Retina (tissue), 1 donor: ENCODE measurements at places on chromosomes 5 and 9.
A peak's percentile ranks its signal among the peaks of the same experiment; 100 is the strongest.

DNA sequence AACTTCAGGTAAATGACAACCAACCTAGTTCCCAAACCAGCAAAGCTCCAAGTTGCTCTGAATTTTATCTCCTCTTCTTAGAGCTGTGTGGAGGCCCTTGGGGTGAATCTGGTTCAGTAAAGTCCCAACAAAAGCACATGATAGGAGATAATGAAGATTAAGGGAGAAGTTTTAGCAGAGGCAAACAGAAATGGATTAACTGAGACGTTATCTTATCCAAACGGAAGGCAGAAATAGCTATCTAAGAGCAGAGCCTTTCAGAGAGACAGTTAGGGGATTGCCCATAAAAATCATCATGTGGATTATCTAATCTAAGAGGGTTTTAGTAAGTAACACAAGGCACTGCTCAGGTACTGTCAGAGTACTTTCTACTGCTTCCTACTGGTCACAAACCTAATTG lies 183.9 kb upstream of the ZNF618 start:
- no peak for DNase-seq

- no peak for DNase-seq
Observed at GRCh38 chr9:114962809-114963208, 32.4 kb upstream of the TNFSF8 start.

DNA sequence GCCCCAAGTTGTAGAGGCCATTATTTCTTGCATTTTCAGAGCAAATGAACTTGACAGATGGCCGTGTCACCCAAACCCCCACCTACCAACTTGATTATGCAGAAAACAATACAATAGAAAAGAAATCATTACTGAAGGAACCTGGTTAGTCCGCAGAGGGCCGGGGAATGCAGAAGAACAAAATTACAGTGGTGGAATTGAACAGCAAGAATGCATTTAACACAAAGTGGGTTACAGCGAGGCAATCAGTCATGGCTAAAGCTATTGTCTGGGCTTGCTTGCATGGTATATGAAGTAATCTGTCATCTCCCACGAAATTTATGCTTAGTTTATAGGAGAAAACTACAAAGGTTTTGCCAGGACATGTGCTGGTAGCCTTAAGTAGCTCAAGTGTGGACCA lies 238.3 kb upstream of the IRX1 start:
- DNase-seq = peak; percentile 53

DNA sequence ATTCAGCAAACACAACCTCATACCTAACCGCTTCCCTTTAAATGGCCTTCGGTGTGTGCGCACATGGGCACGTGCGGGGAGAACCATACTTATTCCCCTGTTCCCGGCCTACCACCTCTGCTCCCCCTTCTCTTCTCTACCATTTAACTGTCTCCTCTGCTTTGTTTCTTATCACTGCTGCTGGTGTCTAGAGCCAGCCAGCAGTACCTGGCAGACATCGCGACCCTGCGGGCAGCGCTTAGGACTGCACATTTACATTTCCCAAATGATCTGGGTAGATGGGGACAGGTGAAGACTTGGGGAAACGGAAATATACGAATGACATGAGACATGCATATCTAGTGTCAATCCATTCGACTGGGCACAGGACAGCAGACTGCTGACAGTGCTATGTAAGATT lies 56.6 kb downstream of the PSMB7 start:
- DNase-seq = no peak

DNA sequence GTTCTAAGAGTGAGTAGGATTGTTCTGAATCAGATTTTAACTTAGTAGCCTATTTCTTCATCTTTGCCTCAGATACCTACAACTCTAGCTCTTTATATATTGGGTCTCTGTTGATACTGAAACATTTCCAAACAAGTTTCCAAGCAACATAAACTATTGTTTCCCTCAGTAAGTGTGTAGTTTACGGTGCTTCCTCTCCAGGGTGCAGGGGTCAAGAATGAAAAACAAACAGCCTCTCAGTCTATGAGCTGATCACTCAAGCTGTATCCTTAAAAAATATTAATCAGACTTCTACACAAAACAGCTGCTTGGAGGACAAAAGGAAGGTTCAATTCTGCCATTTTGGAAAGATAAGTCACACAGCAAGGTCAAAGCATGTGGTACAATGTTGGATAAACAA lies 75.0 kb downstream of the ADAMTS12 start:
- no peak for DNase-seq

DNA sequence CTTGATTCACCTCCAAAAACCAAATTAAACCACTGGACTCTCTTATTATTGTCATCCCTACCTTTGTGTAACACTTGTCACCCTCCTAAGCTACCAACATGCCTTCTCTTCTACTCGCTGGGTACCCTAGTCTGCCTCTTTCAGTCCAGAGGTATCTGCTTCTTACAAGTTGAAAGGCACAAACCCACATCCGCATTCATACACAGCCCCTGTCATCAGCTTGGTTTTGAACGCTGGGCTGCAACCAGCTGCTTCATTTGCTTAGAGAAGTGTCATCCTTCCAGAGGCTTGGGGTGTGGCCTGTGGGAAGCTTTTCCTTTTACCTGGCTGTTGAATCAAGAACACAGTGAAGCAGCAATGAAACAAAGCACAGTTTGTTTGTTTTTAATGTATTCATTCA lies 138.8 kb upstream of the WWC1 start:
- no peak for DNase-seq

GRCh38 chr5:164000241-164000640 lies 494.8 kb downstream of the MAT2B start:
- DNase-seq = no peak

GRCh38 chr5:54040804-54041203 lies 269.6 kb downstream of the ARL15 start:
- DNase-seq = no peak

DNA sequence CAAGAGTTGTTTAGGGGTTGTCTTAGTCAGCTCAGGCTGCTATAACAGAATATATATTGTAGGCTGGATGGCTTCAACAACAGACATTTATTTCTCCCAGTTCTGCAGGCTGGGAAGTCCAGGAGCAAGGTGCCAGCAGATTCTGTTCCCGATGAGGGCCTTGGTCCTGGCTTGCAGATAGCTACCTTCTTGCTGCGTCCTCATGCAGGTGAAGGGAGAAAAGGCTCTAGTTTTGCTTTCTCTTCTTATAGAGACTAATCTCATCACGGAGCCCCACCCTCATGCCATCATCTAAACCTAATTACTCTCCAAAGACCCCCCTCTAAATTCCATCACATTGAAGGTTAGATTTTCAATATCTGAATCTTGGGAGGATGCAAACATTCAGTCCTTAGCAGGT lies 246.0 kb upstream of the ANKRD55 start:
- DNase-seq = no peak

DNA sequence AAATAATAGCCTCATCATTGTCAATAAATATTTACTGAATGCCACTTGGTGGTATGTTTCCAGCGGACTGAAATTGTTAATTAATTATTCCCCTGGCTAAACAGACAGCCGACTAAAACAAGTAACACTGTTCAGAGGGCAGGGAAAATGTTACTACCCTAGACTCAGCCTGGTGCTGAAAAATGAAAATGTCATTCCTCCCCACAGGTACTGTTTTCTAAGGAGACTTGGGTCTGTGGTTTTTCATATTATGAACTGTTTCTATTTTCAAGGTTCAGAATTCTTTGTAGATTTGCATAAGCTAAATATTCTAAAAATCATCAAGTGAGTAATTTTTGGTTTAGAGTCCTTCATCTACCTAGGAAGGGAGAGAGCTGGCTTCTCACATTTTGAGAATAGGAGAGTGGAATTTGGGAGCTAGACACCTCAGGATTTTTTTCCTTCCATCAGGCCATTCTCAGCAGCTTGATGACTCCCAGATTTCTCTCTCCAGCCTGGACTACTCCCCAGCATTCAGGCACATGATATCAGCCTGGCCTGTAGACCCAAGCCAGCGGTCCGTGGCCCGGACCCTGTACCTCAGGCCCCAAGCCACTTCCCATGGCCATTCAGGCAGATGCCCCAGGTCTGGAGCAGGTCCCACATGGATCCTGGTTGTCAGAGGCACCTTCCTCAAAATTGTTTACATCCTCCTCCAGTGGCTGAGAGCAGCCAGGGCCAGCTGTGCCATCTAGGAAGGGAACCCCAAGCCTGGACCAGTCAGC lies 24.4 kb downstream of the BHMT start:
- DNase-seq = no peak
